Stimulated activated CD4-positive, alpha-beta T cell treated with anti-CD3 and anti-CD28 coated beads, Interleukin-4, amount 100 ng/mL, for 48 hours (primary cell): ENCODE measurements at places on chromosomes 16 and 17.

DNA sequence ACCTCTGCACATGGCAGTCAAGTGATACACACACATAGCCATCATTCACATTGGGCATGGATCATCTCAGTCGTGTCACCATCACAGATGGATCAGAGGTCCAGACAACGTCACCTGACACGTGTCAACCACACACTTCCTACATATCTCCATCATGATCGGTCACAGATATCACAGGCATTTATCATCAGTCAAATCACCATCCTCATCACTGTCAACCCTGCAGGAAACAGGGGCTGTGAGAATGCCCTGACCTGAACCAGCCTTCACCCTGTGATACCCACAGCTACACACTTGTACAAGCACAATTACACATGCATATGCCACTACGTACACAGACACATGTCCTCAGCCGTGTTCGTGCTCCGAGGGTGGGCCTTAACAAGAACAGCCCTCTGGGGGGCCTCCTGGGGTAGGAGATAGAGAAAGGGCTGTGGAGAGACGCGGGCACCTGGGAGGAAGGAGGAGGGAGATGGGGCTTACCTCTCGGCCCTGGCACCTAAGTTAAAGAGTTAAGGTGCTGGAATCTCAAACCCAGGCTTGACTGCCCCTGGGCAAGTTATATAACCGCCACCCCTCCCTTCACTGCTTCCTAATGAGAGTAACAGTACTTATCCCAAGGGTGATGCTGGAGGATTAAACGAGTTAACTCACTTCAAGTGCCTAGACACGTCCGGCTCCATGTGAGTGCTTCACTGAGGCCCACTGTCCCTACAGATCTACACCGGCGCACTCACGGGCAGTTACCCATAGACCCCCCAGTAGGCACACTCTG lies 1.1 kb downstream of the SLC12A4 start:
- DNase-seq: no peak

GRCh38 chr17:13001991-13002615 lies 15.7 kb downstream of the ELAC2 start:
- no peak for DNase-seq

DNA sequence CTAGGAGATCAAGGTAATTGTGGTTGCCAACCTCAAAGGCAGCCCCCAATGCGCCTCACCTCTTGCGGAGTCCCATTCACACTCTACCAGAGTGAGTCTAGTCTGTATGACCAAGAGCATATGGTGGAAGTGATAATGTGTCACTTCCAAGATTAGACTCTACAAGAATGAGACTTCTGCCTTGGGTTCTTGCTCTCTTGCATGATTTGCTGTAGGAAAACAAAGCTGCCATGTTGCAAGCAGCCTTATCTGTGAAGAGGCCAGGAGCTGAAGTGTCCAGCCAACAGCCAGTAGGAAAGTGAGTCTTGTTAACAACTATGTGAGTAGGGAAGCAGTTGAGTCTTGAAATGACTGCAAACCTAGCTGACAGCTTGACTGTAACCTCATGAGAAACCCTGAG lies 3.4 kb downstream of the TERF2 start:
- no peak for DNase-seq

DNA sequence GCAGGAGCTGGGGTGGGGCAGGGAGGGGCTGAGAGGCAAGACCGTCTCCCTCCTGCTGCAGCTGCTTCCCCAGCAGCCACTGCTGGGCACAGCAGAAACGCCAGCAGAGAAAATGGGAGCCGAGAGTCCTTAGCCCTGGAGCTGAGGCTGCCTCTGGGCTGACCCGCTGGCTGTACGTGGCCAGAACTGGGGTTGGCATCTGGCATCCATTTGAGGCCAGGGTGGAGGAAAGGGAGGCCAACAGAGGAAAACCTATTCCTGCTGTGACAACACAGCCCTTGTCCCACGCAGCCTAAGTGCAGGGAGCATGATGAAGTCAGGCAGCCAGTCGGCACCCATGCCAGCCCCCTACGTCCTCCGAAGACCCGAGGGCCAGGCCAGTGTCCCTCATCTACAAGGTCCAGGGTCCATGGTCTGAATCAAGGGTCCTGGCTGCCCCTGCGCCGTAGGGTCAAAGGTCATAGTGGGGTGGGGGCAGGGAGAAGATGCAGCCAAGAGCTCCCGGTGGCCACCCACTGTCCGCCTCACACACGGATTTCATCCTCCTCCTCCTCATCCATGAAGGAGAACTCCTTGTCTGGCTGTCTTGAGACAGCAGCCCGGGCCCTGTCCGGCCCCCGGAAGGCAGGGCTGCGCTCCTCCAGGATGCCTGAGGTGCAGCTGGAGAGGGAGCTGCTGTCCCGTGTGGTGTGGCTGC lies 23.4 kb upstream of the CPSF4L start:
- no peak for DNase-seq

DNA sequence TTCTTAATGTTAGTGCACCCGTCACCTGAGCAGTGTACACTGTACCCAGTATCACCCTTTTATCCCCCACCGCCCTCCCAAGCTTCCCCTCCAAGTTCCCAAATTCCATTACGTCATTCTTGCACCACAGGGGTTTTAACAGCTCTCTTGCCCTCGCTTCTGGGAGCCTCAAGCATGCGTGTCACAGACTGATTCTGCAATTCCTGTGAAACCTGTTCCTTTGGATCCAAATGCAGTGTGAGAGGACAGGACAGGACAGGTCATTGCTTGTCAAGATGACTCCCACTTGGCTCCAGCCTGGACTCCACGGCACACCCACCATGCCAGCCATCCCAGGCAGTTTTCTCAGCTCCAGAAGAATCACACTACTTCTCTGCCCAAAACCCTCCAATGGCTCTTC lies 44.1 kb downstream of the CYB5D2 start:
- DNase-seq: no peak

- no peak for DNase-seq
Measured at GRCh38 chr17:68601565-68602288, 560 bp upstream of the FAM20A start.
